ENCODE measurements at places on chromosomes 6 and 20.
A peak's percentile ranks its signal among the peaks of the same experiment; 100 is the strongest.

DNA sequence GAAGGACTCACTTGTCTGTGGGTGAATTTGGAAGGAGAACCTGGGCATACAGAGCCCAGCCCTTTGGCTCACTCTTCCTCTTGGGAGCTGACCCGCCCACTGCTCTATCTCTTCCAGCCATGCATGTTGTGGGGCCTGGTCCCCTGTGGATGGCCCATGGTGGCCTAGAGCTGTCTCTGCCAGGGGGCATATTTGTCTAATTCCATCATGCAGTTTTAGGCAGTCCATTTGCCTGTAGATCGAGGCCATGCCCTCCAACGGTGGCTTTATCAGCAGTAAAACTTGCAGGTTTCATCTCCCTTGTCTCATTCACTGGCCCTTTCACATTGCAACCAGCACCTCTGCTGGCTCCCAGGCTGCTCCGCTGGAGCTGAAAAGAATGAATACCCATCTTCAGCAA, 12.9 kb upstream of the EZR start:
- DNase-seq: no peak

- no peak for DNase-seq
These were observed 241.2 kb downstream of the TTLL2 start for GRCh38 chr6:167565884-167566599.

- peak; percentile 44 for DNase-seq
These were observed 119.0 kb downstream of the RTN4IP1 start for GRCh38 chr6:106510090-106510970.

- no peak for DNase-seq
These were observed 101.5 kb upstream of the PTCHD4 start for GRCh38 chr6:48212501-48212900.

DNA sequence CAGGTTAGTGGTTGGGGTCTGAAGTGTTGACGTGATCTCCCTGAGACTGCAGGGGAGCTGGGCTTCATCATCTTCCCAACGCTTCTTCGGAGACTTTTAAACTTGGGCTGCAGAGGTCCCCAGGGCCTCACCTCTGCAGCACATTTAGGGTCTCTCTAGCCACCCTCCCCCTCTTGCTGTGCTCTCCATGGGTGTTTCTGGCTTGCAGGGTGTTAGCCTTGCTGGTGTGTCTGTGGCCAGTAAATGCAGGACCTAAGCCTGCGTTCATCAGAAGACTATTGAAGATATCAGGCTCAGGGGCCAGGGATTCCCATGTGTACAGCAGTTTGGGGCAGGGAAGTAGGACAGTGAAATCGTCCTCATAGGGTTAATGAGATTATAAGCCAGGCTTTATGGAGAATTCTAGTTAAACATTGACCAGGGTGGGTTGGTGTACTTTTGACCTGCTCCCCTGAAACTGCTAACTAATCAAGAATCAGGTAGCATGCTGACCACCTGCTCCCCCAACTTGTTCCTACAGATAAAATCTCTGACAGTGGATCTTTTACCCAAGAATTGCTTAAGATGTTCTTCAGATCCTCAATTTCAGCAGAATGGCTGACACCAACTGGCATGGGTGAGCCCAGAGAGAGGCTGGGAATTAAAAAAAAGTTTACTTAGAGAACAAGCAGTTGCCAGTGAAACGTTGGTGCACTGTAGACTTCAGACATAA, 3.8 kb upstream of the DDO start:
- DNase-seq: no peak

GRCh38 chr6:153056308-153056707, 53.8 kb upstream of the MTRF1L start:
- DNase-seq: no peak

GRCh38 chr6:49551078-49551865, 804 bp downstream of the C6orf141 start:
- DNase-seq: peak; percentile 6

DNA sequence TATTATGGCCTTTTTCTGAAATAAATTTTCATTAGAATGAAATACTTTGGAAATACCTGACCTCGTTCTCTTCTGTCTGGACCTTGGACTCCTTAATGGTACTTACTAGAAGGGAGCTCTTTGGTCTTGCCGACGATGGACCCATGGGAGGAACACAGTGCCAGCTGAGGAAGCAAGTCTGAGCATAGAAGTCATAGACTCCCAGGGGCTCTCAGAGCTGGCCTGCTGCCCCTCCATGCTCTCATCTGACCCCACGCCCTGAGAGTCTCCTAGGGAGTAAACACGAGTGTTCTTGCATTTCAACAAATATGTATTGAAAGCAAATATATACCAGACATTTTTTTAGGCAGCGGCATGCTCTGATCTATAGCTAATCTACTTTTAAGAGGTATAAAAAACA, 87.8 kb downstream of the PLEKHG1 start:
- no peak for DNase-seq

DNA sequence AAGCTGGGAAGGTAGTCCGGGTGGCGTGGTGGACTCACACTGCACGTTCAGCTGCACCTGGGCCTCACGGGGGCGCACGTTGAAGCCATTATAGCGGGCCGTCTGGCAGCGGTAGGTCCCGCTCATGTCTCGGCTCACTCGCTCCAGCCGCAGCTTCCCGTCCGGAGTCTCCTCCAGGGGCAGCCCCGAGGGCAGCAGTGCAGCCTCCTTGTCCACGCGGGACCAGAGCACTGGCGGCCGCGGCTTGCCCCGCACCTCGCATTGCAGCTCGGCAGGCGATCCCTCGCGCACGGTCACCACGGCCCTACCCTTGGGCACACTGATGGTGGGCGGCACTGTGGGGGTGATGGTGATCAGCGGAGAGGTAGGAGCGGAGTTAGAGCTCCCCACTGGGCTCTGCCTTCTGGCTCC, 47.6 kb downstream of the MDGA1 start:
- DNase-seq: no peak

- DNase-seq: no peak
These were observed 127.9 kb downstream of the BACH2 start for GRCh38 chr6:90168693-90169131.

DNA sequence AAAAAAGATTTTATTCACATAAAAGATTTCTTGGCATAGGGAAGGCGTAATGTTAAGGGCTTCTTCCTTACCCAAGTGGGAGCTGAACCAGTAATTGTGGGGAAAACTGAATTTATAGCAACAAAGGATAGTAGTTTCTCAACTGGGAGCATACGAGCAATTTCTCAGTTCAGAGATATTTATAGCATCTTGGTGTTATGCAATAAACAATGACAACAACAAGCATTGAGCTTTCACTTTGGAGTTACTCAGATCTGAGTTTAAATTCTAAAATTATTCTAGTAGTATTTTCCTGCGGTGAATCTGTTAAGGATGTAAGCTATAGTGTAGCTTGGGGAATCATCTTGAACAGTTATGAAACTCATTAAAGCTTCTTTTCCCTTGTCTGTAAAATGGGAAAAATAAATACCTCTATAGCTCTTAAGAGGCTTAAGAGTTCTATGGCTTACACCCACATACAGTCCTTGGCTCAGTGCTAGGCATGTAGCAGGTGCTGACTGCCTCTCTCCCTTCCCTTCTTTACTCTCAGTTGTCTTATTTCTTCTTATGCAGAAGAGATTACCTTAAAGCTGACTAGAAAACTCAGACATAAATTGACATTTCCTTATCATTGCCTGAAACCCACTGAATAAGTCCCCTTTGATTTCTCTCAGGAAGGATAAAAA, 58.8 kb downstream of the SAMD5 start:
- no peak for DNase-seq

DNA sequence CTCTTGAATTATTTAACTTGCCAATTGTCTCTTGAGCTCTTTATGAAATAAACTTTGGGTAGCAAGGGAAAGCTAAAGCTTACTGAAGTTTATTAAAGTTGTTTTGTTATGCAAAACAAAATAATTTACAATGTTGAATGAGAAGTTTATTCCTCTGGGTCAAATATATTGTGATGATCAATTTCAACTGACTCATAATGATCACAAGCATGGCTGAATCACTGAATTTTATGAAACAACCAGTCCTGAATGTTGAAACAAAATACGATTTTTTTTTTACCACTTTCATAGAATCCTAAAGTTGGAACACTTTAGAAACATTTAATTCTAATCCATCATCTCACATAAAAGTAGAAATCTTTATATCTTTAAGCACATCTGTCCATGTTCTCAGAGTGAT, 110.3 kb downstream of the RWDD2A start:
- DNase-seq: no peak

DNA sequence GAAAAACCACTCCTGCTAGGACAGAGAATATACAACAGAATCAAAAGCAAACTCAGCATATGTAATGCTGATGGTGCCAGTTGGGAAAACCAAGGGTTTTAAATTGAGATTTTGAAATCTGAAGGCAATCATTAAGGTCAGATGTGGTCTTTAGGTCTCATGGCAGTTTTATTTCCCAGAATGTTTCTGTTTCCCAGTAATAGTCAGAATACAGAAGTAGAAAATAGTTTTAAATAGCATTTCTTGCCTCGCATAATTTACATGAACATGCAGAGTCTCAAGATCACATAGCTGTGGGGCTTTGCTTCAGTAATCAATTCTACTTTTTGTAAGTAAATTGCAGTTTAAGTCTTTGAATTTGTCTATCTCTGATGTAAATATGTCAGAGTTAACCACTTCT, 58.1 kb downstream of the RNF144B start:
- DNase-seq: no peak

DNA sequence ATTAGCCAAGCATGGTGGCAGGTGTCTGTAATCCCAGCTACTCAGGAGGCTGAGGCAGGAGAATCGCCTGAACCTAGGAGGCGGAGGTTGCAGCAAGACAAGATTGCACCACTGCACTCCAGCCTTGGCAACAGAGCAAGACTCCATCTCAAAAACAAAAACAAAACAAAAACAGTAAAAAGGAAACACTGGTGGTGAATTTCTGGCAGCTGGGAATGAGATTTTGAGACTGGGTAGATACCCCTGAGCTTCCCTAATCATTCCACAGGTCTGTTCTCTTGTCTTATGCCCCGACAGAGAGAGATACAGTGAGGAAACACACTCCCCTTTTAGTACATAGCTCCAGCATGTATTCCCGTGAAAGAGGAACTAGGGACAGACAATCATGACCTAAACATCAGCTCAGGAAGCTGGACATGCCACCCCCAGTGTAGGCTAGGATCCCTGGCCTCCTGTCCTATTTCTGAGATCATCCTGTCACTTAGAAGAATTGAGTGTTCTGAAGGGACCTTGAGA, 9.6 kb downstream of the MAN1A1 start:
- no peak for DNase-seq

DNA sequence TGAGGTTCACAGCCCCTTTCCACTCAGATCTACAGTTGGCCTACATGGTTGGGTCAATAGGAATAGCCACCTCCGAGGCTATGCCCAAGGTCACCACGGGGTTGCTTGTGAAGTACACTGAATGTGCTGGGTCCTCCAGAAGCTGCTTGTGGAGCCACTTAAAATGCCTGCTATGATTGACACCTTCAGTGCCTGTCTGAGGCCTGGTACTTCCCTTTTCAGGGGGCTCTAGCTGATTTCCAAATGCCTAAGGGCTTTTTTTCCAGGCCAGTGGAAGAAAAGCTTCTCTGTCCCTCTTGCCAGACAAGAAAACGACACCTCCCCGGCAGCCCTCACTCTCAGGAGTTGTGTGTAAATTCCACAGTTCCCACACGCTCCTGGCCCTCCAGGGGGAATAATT, 6.3 kb upstream of the NXT1 start:
- no peak for DNase-seq

DNA sequence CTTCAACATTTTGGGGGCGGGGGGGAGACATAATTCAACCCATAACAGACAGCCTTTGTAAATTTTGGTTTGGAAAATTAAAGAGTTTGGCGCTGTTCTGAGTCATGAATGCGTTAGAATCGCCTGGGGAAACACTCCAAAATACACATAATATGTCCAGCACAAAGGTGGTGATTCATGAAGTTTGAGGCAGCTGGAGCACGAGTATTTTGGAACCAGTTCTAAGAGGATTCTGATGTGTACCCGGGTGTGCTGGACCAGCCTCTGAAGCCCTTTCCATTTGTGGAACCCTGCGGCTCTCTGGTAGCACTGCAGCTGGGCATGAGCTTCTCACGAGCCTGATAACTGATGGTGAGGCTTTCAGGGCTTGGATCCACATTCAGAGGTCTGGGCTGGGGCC, 4.7 kb downstream of the GMPR start:
- no peak for DNase-seq

DNA sequence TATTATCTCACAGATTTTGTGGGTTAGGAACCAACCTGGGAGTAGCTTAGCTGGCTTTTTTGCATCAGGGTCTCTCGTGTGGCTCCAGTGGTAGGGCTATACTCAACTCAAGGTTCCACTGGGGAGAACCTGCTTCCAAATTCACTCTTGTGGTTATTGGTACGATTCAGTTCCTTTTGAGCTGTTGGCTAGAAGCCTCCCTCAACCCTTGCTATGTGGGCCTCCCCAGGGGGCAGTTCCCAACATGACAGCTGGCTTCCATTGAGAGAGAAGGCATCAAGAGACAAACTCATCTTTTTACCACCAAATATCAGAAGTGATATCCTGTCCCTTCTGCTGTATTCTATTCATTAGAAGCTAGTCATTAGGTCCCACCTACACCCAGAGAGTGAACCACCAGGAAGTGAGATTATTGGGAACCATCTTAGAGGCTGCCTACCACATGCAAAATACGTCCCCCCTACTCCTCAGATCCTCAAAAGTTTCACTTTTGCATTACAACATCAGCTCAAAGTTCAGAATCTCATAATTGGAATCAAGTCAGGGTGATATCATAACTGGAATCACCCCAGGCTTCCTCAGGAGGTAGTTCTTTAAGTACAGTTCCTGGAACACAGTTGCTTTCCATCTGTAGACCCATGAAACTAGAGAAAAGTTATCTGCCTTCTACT, 30.9 kb downstream of the MKKS start:
- no peak for DNase-seq

DNA sequence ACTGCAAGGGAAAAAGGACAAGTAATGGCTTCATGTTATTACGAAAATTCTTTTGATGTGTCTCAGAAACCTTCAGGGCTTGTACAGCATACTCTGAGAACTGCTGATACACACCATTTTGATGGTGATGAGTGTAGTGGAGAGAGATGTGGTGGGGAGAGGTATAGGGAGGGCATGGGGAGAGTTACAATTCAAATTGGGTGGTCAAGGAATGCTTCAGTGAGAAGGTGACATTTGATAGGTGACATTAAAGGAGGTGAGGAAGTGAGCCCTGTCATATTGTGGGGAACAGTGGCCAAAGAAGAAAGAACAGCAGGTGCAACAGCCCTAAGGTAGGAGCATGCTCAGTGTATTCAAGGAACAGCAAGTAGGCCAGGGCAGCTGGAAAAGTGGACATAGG, 318.9 kb downstream of the CLIC5 start:
- DNase-seq: no peak

DNA sequence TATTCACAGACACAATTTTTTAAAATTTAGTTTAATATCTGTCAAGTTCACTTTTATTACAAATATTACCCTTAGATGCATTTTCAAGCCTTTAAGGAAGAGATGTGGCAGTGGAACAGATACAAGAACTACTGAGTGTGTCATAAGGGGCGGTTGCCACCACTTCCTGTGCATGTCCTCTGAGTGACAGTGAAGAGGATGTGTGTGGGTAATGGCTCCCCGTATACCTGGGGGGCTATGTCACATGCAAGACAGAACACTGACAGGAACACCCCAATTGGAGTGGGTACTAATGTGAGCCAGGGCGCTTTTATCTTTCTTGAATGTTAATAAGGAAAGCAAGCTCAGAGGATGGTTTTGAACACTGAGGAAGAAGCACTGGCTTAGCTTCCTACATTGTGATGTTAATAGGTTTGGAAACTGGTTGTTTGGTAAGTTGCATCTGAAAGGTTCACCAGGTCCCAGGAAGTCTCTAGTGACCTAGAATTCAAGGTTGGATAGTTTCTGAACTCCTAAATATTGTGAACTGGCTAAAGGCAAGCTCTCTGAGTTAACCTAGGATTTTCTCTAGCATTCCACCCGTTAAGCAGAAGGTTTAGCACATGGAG, 83.4 kb upstream of the ASF1A start:
- no peak for DNase-seq
